Cortex of kidney (tissue), 1 donor: ENCODE measurements at places on chromosomes 4 and X.

DNA sequence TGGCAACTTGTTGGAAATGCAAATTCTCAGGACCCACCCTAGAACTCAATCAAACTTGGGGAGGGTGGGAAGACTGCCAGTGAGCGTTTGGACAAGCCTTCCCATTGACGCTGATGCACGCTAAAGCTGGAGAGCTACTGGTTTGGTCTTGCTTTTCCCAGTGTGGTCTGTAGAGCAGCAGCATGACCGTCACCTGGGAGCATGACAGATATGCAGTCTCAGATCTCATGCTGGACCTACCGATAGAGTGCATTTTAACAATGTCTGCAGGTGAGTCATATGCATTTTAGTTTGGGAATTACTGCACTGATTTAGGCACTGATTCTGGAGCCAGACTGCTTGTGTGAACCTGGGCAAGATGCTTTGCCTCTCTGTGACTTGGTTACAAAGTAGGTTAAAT is 27.2 kb downstream of the HPF1 start:
- no peak for DNase-seq

GRCh38 chrX:53374222-53374820 is 48.1 kb downstream of the SMC1A start:
- no peak for DNase-seq

DNA sequence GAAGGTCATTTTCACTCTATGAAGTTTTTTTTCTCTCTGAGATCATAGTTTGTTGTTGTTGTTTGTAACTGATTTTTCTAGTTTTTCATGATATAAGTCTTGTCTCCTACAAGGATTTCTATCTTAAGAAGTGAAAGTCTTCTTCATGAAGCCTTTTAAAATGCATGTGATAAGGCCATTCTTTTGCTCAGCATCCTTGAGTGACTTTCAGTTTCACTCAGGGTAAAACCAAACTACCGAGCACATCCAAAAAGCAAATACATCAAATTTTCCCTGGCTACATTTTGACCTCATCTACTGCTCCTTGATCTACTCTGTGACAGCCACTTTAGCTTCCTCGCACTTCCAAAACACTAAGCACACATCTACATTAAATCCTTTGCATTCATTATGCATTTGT is 580.7 kb downstream of the KCTD8 start:
- no peak for DNase-seq

DNA sequence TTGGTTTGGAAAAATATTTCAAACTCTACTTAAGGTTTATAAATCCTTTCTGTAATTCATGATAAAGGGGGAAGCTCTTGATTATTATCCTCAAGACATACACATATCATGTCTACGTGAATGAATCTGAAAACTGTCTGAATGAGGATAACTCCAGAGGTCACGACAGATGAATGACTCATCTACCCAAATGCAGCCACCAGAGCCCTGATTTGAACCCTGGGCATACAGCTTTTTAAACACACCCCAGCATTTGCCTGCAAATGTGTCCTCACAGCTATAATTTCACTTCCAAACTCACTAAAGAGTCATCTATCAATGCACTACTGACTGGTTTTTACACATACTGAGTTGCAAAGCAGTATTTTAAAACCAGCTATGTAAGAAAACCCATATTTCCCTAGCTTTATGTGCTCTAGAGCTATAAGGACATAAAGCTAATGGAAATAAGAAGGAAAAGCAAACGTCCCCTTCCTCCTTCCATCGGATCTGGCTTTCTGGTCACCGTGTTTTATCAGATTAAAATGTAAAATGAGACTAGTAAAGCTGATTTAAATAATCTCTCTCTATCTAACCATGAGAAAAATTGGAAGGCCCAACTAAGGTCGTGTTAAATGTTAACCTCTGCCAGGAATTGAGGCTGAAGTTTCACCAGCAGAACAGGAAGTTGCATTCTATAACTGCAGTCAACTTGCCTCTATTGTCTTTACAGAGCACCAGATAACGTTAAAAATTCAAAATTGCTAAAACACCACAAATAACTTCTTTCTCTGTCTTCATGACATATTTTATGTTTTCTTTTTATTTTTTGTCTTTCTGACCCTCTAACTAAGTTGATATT is 63.1 kb upstream of the SPP1 start:
- no peak for DNase-seq
